Fibroblast of the aortic adventitia (primary cell): ENCODE measurements at places on chromosomes 2 and 18. TPM values are rescaled to one million over a fixed set of nuclear protein-coding genes. Genes with fewer than 3 reads are reported as not detected.

DNA sequence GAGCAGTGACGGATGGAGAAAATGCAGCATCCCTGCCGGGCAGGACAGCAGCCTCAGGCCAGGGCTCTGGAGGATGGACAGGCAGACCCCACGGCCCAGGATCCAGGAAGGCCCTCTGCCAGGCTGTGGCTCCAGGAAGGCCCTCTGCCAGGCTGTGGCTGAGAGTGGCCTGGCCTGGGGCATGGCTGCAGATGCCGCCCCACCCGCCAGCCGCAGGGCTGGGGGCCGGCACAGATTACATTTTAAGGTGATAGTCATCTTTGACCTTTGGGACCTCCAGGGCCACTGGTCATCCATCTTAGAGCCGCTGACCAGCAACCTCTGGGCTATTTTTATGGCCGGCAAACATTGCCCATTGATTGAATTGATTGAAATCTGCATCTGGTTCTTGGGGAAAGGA lies 98.0 kb upstream of the BOD1L2 start:
- no peak for DNase-seq

Gene SLC20A1
- 127 and 134 TPM in 2 replicates for total RNA-seq

DNA sequence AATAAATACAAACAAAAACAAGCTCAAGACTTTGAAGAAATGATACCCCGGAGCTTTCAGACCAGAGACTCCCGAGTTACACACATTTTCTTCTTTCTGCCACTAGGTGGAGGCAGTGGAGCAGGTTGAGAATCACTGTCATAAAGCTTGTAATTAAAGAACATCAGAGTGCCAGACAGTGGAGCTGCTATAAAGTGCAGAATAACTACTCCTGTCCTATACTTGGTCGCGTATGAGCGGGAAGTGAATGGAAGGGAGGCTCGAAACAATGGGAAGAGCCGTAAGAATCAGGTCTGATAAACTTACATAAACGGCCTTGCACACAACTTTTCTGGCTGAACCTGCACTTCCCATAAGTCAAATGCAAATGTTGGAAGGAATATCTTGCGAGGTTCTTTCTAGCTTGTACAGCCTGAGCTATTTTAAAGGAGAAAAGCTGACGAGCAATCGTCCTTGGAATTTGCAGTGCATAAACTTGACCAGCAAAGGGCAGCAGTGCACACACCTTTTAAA lies 189.0 kb downstream of the RPIA start:
- DNase-seq = peak; percentile 64

Gene DTNA
- 22.0 and 34.3 TPM in 2 replicates for total RNA-seq

GRCh38 chr18:448116-448790 lies 52.2 kb downstream of the COLEC12 start:
- peak; percentile 63 for DNase-seq

Gene ATP6V1C2
- total RNA-seq = not detected in 2 replicates

DNA sequence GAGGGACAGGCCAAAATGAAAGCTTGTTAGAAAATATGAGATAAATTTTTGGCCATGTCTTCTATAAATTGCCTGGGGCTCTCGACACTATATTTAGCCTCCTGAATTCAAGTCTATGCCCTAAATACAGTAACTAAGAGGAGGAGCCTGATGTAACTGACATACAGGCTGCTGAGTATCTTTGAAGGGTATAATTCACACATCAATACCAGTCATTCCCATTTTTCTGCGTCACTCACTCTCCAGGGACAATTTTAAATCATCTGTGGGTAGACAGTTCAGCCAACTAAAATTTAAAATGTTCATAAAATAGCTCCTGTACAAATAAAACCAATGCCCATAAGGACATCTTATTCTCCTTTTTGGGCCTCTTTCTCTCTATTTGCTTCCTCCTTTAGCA lies 105.9 kb downstream of the AP1S3 start:
- DNase-seq = no peak

GRCh38 chr2:125086313-125087184 lies 1061.5 kb downstream of the CNTNAP5 start:
- DNase-seq = no peak

- DNase-seq = no peak
Observed at GRCh38 chr18:23950644-23951043, 63.9 kb upstream of the TTC39C start.

DNA sequence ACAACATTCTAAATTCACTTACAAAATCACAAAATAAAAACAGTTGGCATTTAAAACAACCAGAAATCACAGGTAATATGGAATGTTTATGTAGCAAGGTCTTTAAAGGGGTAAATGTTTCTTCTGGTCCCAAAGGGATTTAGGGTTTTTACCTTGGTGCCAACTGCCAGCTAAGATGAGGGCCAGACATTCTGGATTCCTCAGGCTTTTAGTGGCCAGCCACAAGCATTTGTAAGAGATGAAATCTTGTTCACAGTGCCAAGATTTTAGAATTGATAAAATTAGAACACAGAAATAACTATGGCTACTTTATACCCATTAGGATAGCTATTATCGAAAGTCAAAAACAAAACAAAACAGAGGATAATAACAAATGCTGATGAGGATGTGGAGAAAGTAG lies 60.4 kb upstream of the CDKL4 start:
- peak; percentile 77 for DNase-seq

DNA sequence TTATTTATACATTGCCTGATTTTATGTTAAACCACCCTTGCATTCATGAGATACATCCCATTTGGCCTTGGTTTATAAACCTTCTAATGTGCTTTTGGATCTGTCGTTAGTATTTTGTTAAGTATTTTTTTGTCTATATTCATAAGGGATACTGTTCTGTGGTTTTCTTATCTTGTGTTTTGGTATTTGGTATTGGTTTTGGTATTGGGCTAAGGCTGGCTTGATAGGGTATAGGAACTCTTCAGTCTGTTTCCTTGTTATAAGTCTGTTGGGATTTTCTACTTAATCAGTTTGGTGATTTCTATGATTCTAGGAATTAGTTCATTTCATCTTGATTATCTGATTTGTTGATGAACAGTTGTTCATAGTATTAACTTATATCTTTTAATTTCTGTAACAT lies 49.2 kb downstream of the RELCH start:
- DNase-seq = no peak

DNA sequence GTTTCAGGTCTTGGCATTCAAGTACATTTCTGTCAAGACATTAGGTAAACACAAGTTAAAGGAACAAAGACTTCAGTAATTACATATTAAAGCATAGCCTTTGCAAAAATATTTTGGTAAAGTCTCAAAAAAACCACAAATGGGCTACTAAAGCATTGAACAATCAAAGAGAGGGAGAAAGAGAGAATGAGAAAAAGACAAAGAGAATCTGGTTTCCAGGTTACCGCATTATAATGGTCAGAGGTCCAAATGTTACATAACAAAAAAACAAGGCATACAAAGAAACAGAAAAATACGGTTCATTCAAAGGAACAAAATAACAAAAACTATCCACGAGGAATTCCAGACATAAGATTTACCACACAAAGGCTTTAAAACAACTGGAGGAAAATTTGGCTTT lies 327.9 kb downstream of the AKAIN1 start:
- no peak for DNase-seq

- no peak for DNase-seq
Observed at GRCh38 chr2:68825866-68826265, 45.3 kb downstream of the BMP10 start.

Gene SULT1C2
- total RNA-seq = 0.27 and 2.6 TPM in 2 replicates

GRCh38 chr2:120873958-120874887 lies 138.6 kb downstream of the GLI2 start:
- no peak for DNase-seq

GRCh38 chr2:230931556-230932231 lies 6.7 kb upstream of the GPR55 start:
- no peak for DNase-seq

- no peak for DNase-seq
Observed at GRCh38 chr2:132697556-132698205, 27.7 kb upstream of the LYPD1 start.

GRCh38 chr18:51121597-51121857 lies 76.0 kb downstream of the MEX3C start:
- DNase-seq = no peak

GRCh38 chr2:59044736-59045135 lies 803.6 kb upstream of the FANCL start:
- DNase-seq = no peak

- DNase-seq = no peak
Observed at GRCh38 chr2:2879781-2880180, 497.8 kb downstream of the EIPR1 start.

DNA sequence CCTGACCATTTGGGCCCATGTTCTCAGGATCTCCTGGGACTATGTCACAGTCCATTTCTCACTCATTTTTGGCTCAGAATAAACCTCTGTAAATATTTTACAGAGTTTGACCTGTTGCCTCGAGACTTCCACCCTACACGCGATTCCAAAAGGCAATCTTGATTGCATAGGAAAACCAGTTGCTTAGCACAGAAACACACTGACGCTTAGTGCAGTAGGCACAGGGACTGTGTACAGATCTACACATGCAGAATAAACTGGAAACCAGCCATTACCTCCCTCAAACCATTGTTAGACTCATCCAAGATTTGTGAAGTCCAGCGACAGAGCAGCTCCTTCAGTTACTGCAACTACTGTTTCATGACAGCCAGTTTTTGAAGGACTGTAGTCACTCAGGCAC lies 73.0 kb downstream of the NCKAP5 start:
- no peak for DNase-seq

DNA sequence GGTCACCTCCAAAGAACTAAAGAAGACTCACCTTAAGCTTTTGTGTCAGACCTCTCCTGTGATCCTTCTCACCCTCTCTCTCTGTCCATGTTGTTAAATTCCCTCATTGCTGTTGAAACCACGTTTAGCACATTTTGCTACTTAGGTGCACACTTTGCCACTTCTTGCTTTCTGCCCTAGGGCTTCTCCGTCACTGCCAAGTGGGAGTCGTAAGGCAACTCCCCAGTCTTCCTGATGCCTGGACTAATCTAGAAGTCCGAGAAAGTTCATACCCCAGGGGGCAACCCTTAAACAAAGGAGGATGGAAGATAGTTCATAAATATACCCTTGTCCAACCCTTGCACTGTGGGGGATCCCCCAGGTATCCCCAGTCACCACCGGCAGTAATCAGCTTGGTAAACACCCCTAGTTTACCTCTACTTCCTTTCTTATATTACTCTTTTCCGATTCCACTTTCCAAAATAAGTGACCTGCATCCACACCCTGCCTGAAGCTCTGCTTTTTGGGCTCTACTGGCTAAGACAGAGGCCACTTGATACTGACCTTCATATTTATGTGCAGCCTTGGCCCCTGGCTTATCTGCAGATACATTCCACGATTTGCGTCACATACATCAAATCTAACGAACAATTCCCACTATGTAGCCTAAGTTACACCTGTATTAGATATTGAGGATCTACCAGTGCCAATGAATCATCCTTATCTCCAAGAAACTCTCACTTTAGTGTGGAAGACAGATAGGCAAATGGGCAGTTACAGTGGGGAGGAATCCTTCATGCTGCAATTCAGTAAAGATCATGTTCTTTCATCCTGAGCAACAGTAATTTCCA lies 776.2 kb downstream of the RNF144A start:
- DNase-seq = no peak

DNA sequence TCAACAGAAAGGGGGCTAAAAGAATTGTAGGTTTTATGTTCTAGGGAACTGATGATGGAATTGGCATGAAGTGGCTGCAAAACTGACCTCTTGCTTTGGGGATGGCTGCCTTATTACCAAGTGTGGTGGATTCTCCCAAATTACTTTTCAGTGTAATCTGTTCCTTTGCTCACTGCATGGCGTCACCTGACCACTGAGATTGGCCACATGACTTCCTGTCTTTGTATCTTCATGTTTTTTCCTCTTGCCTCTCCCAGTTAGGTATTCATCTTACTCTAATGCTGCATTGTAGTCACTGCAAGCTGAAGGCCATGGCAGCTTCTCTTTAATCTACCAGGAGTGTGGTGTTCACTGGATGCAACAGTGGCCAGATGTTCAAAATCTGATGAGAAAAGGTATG lies 257.7 kb upstream of the TNP1 start:
- no peak for DNase-seq

DNA sequence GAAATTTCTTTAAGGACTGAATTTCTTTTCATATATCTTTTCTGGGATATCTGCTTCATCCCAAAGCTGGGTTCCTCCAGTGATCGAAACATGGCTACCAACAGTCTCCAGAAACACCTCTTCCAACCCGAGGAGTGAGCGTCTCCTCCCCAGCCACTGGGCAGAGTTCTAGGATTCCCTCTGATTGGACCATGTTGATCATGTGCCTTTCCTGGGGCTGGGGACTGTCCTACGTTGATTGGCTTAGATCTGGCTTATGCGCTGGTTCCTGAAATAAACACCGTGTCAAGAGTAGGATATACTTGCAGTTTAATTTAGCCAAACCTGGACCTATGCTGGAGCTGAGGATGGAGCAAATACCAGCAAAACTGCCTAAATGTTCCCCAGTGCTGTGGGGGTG lies 55.5 kb upstream of the SLC16A14 start:
- no peak for DNase-seq

Gene LYPD6
- total RNA-seq = 0.54 TPM in 1 of 2 replicates, not detected in the other

DNA sequence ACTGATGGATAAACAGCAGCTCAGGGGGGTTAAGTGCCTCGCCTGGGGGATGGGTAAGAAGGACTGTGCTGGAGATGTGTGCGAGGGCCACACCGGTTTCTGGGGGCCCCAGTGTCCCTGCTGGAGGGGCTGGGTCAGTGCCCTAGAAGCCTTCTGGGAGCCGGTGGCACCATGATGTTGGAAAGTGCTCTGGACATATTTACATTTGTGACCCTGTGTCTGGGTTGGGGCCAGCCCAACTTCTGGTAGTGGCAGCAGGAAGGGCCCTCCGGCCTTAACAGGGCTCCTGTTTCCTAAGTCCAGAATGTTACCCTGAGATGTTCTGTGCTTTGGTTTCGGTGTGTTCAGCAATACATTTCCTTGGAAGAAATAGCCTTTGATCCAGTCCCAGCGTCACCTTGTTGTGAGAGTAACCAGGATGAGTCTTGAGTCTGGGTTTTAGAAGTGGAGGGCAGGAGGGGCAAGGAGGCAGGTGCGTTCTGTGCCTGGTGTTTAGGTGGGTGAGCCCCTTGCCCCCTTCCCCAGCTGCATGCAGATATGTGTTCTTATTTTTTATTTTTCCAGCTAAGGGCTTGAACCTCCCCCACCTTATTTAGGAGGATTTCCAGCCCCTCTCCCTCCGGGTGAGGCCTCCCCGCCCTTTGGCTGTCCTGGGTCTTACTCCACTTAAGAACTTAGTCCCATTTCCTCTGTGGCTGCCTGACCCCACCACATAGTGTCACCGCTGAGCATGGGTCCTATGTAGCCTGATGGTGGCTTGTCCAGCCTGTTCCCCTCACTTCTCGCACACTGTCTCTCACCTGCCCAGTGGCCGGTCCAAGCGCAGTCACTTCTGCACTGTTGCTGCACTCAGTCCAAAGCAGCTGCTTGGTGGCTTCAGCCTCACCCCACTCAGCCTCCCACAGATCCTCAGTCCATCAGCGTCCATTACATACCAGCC lies 132.7 kb upstream of the HS6ST1 start:
- no peak for DNase-seq

Gene CAD
- total RNA-seq = 28.9 and 35.5 TPM in 2 replicates
